Ascending aorta (tissue), 2 donors: ENCODE measurements at places on chromosomes 4 and X.

GRCh38 chr4:147821555-147821954 lies 89.7 kb downstream of the ARHGAP10 start:
- DNase-seq, result no peak

- DNase-seq, result no peak
Observed at GRCh38 chr4:180669680-180670079, 1573.5 kb upstream of the TENM3 start.

GRCh38 chrX:150375243-150375770 lies 12.2 kb downstream of the MAMLD1 start:
- no peak for DNase-seq

DNA sequence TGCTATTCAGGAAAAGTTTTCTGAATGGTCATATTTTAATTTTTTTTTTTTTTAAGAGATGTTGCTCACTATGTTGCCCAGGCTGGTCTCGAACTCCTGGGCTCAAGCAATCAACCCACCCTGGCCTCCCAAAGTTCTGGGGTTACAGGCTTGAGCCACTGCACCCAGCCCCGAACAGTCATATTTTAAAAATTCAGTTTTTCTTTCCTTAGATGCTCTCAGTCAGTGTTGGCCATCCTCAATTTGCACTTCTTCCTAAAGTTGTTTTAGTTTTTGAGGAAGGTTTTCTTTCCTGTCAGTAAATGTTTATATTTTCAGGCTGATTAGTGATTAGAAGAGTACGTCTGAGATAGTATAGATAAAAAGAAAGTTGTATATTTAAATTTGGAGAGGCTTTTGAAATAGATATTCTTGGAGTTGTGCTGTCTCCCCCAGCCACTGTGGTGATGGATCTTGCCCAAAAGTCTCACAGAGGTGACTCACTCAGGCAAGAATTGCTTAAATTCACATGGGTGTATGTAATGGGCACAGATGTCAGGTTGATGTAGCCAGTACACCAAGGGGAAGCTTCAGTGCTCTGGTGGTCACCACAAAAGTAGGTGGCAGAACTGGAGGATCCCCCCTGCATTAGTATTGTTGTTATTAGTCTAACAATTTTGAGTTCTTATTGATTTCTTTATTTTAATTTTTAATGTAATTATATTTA lies 72.2 kb upstream of the ELOVL6 start:
- DNase-seq, result no peak

GRCh38 chr4:101790521-101791181 lies at the start of gene BANK1:
BANK1 (plus strand) TSS chr4:101790730; CDS start chr4:101790881, 151 bp downstream.
- DNase-seq, result peak; percentile 63

GRCh38 chrX:7987160-7988012 lies 60.2 kb upstream of the PNPLA4 start:
- no peak for DNase-seq

- DNase-seq, result no peak
Observed at GRCh38 chrX:15043538-15043937, 170.3 kb downstream of the MOSPD2 start.

DNA sequence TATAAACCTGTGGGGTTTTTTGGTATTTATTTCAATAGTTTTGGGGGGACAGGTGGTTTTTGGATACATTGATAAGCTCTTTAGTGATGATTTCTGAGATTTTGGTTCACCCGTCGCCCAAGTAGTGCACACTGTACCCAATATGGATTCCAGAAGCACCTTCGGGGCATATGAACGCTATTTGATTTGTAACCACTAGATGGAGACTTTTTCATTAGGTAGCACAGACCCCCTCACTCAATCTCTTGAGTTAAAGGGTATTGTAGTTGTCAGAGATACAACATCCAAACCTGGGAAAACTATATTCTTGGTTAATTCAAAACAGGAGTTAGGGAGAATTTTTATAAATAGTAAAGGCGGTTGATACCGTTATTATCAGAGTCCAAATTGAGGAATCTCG lies 79.8 kb downstream of the SPANXN3 start:
- DNase-seq, result no peak

DNA sequence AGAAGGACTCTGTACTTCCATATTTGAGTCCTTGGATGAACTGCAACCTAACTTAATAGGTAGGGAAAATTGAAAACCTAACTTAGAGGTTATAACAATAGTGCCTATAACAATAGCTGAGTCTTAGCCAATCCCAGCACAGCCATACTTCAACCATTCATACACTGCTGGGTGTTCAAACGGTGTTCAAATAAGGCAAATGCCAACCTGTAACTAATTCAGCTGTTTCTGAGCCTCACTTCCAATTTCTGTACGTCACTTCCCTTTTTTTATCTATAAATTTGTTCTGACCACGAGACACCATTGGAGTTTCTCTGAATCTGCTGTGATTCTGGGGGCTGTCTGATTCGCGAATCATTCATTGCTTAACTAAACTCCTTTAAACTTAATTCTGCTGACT lies 9.6 kb upstream of the GRSF1 start:
- no peak for DNase-seq

DNA sequence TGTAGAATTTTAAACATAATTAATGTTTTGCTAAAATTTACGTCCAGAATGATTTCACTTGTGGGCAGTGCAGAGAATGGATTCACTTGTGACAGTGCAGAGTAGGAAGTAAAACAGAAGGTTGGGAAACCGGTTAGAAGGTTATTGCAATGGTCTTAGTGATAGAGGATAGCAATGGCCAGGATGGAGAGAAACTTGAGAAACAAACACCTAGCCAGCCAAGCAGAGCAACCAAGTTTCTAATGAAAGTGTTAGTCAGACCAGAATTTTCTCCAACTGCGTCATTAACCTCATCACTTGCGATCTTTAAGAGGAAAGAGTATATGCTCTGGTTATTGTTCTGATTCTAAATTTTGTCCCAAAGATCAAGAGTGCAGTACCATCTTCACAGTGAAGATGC lies 50.0 kb upstream of the TBC1D9 start:
- DNase-seq, result no peak

DNA sequence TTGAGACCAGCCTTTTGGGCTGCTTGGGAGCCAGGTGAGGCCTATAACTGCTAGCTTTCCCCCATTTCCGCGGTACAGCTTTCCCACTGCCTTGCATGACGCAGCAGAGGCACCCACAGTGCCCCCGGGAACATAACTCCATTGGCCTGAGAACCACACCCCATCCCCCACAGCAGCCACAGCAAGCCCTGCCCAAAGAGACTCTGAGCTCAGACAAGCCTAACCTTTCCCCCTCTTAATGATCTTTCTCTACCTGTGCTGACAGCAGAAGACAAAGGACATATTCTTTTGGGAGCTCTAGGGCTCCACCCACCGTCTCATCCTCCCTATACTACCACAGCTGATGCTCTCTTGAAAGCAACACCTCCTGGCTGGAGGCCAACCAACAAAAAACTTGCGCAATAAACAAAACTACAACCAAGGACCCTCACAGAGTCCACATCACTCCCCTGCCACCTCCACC lies 114.8 kb downstream of the FANCB start:
- no peak for DNase-seq

GRCh38 chr4:113109106-113109718 lies 59.8 kb downstream of the ANK2 start:
- no peak for DNase-seq

- DNase-seq, result no peak
Observed at GRCh38 chrX:124249345-124249744, 83.1 kb upstream of the TEX13D start.

GRCh38 chrX:131779306-131779705 lies 235.4 kb downstream of the OR13H1 start:
- no peak for DNase-seq

- no peak for DNase-seq
Observed at GRCh38 chrX:9730752-9731151, 34.9 kb downstream of the GPR143 start.

DNA sequence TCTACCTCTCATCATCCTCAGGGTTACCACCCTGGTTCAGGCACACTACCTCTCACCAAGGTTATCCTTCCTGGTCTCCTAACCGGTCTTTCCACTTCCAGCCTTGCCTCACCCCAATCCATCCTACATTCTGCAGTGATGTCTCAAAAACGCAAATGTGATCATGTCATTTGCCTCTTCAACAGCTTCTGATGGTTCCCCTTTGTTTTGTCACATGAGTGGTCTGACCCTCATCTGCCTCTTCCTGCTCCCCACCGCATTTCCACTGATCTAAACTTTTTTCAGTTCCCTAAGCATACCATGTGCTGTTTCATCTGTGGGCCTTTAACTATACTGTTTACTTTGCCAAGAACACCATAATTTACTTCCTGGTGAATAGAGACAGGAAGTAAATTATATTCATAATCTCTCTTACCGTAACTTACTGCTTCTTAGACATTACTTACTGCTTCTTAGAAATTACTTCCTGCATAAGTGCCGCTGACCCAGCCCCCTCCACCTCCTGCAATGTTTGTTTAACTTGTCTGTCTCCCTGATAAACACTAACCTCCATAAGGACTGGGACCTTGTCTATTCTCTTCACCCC lies 27.1 kb upstream of the NSUN7 start:
- DNase-seq, result no peak

DNA sequence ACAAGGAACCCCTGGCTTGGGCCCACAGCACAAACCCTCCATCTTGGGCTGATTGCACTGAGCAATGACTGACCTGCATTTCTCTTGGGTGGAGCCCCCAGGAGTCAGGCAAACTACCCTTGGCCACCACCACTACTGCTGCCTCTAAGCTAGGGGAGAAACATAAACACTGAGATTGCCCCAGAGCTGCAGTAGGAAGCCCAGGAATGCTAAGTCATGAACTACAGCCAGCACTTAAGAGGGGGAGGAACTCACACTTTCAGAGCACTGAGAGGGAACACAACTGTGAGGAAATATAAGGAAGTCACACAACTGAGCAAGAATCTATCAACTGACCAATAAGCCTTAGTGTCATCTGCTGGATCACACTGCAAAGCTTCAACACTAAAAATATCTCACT lies 111.6 kb upstream of the PPP3CA start:
- DNase-seq, result no peak

- DNase-seq, result no peak
Observed at GRCh38 chr4:83569429-83569828, 33.5 kb downstream of the GPAT3 start.

DNA sequence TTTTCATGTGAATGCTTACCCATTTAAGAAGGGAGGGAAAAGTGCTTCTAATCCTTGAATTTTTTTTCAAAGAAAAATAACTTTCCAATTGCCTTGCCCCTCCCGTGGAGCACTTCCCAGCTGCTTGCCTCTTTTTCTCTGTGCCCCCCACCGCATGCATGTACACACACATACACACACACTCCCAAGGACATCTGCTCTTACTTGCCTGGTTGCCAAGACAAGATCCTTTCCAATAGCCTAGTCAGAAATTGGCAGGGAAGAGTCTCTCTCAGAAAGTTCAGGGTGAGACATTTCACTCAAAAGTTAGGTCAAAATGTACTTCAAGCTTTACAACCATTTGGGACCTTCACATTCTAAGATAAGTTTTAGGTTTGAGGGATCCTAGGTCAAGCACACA lies 10.9 kb downstream of the HHIP start:
- no peak for DNase-seq

DNA sequence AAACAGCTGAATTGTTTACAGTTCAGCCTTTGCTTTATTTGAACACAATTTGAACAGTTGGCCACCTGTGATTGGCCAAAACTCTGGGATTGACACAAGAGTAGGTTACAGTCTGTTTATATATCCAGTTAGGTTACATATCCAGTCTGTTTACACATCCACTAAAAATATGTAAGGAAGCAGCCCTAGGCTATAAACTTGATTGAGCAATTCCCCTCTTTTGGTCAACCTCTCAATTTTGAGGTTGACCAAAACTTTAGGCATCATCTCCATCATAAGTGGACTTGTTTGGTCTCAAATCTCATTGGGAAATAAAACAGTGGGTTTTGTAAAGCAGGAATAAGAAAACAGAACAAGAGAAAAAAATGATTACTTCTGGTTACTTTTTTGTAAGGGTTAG lies 190.8 kb downstream of the SPATA18 start:
- DNase-seq, result no peak

GRCh38 chrX:9677098-9677739 lies 88.4 kb downstream of the GPR143 start:
- DNase-seq, result no peak

DNA sequence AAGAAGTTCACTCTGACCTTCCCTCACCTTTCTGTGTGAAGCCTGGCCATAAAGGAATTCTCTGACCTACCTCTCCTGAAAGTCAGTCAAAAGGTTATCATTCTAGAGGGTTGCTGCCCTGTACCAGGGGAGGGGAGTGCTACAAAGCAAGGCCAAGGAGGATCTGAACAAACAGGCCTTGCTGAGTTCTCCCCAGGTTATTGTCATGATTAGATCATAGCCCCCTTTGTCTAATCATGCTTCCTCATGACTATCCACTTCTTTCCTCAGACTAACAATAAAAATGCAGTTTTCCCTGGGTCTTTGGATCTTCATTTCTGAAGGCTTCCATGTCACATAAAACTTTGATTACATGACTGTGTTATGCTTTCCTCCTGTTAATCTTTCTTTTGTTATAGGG lies 472.0 kb downstream of the IQCM start:
- DNase-seq, result no peak

DNA sequence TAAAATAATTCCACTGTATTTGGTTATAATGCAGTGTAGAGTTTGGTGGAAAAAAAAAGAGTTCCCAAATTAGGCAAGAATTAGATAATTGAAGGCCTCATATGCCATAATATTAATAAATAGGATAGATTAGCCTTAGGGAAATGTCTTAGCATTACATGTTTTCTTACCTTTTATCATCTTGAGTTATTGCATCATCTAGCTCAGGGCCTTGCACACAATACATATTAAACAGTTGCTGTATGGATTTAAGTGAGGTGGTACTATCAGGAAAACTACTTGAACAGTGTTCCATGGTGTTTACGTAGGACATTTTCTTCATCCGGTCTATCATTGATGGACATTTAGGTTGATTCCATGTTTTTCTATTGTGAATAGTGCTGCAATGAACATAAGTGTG lies 419.4 kb downstream of the EPHA5 start:
- DNase-seq, result no peak

DNA sequence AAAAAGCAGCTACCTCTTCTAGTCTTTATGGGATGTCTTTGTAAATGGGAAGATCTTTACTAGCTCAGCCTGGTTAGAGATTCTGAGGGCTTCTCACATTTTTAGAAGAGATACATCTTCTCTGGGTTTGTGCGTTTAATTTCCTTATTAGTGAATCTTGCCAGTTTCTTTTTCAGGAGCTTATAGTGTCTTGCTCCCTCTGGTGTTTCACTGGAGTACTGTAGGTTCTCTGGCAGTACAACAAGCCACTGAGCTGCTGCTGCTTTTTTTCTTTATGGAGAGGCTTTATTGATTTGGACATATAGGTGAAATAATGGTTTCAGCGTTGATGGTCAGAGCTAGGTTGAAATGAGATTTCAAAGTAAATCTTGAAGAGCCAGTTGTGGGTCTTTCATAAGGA lies 82.9 kb downstream of the LAS1L start:
- DNase-seq, result no peak

DNA sequence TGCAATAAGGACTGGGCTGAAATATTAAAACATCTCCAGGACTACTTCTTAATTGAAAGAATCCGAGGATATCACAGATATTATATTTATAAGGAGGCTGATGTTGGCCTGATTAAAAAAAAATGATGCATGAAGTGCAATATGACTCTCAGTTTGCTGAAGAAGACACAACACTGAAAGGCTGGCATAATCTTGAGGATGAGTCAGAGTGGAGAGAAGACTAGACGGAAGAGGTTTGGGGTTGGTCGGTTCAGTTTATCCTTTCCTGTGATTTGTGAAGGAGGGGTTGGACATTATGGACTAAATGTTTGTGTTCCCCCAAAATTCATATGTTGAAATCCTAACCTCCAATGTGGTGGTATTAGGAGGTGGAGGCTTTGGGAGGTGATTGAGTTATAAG lies 170.3 kb downstream of the CORIN start:
- no peak for DNase-seq
